ENCODE measurements at places on chromosomes 5 and 9.

- no peak for DNase-seq
Observed at GRCh38 chr5:126965061-126965475, 65.3 kb downstream of the MARCHF3 start.

DNA sequence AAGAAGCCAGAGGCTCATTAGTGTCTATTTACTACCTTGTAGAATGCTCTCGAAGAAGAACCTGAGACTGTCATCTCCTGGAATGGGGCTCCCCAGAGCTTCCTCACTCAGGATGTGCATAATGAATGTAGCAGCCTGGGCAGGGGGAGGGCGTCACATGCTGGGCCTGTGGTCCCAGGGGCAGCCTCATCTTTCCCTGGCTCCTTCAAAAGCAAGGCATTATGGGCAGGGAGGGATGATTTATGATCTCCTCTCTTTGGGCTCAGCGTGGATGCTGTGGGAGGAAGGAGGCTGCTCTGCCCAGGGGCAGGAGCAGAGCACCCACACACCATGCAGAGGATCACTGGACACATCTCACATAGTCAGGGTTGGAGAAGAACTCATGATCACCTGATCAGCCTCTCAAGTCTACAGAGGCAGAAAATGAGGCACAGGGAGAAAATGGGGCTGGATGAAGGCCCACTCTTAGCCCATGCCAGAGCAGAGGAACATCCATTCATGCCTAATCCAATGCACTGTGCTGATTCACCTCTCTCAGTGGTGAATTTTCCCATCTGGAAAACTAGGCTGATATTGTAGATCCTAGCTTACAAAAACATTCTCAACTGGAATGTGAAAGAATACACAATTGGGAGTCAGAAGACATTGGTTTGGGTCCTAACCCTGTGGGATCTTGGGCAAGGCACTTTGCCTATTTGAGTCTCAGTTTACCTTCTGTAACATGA is 173.7 kb downstream of the CARTPT start:
- no peak for DNase-seq

DNA sequence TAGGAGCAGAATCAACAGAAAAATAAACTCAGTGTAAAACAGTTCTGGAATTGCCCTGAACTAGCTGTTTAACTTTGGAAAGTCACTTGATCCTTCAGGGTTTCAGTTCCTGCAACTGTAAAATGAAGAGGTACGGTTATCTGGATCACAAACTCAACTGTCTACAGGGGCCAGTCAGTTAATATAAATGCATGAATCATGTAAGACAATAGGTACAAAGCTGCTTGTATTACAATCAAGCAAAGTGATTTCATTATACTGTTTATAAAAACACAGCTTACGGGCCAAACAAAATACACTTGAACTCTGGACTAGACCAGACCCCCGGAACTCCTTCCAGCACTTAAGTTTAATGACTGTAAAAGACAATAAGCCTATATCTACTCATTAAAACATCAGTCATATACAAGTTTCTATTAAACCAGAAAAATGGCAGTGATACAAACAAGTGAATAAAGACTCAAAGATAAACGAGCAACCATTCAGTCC is 73.0 kb downstream of the MRPS27 start:
- no peak for DNase-seq

GRCh38 chr5:17304282-17304681 is 86.9 kb downstream of the BASP1 start:
- no peak for DNase-seq

GRCh38 chr5:160230686-160231527 is 1.6 kb downstream of the FABP6 start:
- no peak for DNase-seq

DNA sequence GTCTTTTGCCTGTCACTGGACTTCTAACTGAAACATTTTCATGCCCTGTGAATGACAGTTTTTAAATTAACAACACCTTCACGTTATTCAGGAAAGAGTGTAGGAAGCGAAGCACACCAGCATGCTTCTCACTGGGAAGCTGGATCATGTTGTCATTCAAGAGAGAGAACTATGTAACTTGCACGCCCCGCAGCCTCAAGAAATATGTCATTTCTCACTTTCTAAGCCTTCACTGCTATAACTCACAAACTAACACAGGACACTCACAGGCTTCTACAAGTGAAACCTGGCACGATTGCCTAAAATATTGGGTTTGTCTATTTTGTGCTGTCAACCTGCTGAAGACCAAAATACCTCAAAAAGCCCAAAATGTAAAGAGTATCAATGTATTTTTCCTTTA is 466.3 kb downstream of the EFNA5 start:
- no peak for DNase-seq

GRCh38 chr5:173090639-173091038 is 34.5 kb downstream of the CREBRF start:
- no peak for DNase-seq
